ENCODE measurements at places on chromosomes 4 and X.

- DNase-seq: no peak
These were observed 32.6 kb upstream of the PHF8 start for GRCh38 chrX:54076903-54077302.

GRCh38 chr4:39713691-39714090, 15.8 kb downstream of the UBE2K start:
- DNase-seq: no peak

GRCh38 chr4:45131020-45131419, 404.7 kb upstream of the GNPDA2 start:
- no peak for DNase-seq

DNA sequence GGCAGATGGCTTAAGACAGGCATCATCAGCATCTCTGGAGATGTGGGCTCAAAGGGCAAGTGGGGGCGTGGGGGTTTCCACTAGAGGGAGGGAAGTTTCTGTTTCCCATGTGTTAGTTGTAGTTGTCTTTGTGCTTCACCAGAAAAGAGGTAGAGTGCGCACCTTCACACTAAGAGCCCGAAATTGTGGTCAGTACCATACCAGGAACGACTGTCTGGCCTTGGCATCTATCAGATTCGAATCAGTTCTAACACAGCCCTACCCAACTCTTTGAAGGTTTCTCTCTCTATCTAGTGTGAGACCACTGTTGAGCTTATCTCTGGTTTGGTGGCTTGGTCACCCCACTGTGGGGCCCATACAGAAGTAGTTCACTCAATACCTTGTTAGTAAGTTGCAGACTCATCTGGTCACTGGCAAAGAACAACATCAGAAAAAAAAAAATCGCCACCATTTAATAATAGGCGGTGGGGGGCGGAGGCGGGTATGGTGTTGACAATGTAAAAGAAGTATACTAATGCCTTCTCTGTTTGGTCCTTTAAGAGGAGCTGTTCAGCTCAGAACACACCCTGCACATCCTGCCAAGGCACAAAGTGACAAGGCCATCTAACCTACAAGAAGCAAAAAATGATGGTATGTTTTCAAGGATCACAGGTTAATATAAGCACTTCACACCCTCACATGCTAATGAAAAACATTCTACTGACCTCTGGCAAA, 71.1 kb downstream of the NYX start:
- no peak for DNase-seq

DNA sequence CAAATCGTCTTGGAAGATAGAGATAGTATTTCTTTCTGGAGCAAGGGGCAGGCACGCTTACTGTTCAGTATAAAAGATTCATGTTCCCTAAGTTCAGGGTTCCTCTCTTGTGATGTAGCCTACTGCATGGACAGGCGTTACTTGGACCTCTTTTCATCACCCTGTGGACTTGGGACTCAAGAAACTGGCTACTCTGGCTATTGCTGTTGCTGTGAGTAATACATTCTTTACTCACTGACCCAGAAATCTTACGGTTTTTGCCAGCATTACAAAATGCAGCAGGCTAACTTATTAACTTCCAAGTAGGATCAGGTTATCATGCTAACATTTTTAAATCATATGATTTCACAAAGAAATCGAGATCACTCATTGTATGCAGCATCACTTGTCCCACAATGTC, 12.8 kb upstream of the GUCY1B1 start:
- no peak for DNase-seq

DNA sequence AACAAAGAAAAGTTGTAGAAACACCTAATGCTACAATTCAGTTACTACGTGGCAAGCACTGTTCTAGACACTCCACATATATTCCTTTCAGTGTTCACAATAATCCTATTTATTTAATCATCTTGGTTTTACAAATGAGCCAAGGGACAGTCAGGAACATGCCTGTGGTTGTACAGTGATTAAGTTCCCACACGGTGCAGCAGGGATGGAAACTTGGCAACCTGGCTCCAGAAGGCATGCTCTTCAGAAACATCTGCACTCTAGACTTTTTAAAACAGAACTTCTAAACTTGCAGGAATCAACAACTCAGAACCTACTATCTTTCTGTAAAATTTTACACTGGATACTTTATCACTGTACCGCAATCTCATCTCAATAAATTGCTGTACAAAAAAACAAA, 32.1 kb downstream of the TAPT1 start:
- DNase-seq: no peak

- no peak for DNase-seq
These were observed 140.5 kb upstream of the RAPGEF2 start for GRCh38 chr4:158962393-158962792.

GRCh38 chr4:41339812-41340809, 83.4 kb downstream of the UCHL1 start:
- no peak for DNase-seq

- DNase-seq: no peak
These were observed 67.4 kb downstream of the EDNRA start for GRCh38 chr4:147548256-147548655.

DNA sequence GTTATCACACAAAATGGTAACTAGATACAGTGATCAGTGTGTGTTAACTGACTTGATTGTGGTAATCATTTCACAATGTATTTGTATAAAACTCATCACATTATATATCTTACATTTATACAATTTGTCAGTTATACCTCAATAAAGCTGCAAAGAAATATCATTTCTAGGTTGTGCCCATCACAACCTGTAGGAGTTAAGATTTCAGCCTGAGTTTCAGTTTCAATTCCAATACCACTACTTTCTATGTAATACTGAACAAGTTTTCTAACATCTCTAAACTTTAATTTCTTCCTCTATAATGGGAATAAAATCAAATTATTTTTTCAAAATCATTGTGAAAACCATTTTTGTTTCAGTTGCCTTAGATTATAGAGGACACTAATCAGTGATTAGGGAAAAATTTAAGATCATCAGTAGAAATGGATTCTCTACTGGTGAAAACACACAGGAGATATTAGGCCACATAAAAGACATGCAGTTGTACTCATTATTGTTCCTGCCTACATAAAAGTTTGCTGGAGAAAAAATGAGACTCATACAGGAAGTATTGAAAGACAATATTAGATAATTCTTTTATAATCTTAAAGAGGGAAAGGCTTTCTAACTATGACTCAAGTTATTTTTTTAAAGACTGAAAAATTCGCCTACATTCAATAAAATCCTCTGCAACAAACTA, 18.4 kb upstream of the TBC1D1 start:
- no peak for DNase-seq

GRCh38 chr4:156335721-156336120, 382.1 kb upstream of the CTSO start:
- DNase-seq: no peak

DNA sequence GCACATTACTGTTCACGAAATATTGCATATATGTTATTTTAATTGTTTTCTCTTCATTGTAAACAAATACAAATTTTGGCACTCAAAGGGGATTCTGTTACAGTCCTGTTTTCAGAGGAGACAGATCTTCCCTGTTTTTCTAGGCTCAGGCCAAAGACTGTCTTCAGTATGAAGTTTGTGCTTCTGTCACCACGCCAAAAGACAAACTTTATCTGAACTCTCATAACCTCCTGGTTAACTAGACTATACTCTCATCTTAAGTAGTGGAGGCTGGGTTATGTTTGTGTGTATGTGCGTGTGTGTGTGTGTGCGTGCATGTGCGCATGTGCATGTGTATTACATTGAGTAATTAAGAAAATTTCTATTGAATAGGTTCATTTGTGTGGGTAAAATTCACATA, 676.8 kb upstream of the HS3ST1 start:
- DNase-seq: no peak

DNA sequence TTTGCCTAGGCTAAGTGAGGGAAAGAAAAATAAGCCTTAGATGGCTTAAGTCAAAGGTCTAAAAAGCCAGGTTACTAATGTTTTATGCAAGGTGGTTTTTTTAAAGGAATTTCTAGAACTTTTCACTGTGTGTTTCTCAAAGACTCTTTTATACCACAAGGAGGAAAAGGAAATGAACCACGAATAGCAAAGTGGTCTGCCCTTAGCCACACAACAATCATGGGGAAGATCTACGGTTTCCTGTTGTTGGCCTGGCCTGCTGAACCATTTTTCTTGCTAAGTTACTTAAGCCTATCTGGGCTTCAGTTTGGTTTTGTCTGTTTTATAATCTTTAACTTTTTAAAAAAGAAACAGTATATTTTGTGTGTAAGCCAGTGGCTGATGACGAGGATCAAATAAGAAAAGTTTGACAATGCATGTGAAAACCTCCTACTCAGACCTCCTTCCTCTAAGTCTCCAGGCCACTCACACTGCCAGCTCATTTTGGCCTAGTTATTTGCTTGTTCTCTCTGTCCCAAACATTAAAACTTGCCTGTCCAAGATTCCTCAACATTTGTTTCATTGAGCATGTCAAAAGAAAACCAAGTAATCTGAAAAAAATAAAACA, 56.7 kb upstream of the COL25A1 start:
- no peak for DNase-seq

GRCh38 chrX:12307961-12308360, 169.7 kb downstream of the FRMPD4 start:
- no peak for DNase-seq

DNA sequence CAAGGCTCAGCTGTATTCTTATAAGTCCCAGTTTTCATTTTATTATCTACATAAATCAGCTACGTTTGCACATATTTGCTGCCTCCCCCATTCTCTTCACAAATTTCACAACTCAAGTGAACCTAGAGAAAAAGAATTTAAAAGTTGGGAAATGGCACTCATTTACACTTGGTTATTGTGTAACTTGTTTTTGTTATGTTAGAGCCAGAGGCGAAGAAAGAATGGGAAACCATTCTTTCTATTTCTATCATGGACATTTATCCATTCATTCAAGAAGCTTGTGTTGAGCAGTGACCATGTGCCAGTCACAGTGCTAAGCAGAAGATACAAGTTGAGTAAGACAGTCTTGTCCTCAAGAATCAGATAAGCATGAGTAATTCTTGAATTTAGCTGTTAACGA, 13.5 kb downstream of the LIAS start:
- no peak for DNase-seq

DNA sequence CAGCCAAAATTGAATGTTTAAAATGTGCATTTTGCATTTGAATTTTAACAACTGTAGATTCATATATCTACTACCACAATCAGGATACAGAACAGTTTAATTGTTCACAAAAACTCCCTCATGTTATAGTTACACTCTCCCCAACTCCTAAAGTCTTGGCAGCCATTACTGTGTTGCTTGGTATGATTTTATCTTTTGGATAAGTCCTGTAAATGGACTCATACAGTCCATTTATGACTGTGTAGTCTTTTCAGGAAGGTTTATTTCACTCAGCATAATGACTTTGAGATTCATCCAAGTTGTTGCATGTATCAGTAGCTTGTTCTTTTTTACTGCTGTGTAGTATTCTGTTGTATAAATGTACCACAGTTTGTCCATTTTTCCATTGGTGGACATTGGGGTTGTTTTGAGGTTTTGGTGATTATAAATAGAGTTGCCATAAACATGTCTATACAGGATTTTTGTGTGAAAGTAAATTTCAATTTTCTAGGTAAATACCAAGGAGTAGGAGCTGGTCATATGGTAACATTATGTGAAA, 9.9 kb downstream of the FAM193A start:
- DNase-seq: no peak

GRCh38 chr4:161186012-161186411, 977.8 kb downstream of the FSTL5 start:
- DNase-seq: no peak

DNA sequence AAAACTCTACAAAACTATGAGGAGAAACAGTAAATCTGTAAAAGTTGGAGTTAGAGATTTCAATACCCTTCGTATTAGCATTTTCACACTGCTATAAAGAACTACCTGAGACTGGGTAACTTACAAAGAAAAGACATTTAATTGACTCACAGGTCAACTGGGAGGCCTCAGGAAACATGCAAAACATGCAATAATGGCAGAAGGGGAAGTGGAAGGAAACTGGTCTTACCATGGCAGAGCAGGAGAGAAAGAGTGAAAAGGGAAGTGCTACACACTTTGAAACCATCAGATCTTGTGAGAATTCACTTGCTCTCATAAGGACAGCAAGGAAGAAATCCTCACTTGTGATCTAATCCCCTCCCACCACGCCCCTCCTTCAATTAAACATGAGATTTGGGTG, 949.9 kb downstream of the TECRL start:
- no peak for DNase-seq

DNA sequence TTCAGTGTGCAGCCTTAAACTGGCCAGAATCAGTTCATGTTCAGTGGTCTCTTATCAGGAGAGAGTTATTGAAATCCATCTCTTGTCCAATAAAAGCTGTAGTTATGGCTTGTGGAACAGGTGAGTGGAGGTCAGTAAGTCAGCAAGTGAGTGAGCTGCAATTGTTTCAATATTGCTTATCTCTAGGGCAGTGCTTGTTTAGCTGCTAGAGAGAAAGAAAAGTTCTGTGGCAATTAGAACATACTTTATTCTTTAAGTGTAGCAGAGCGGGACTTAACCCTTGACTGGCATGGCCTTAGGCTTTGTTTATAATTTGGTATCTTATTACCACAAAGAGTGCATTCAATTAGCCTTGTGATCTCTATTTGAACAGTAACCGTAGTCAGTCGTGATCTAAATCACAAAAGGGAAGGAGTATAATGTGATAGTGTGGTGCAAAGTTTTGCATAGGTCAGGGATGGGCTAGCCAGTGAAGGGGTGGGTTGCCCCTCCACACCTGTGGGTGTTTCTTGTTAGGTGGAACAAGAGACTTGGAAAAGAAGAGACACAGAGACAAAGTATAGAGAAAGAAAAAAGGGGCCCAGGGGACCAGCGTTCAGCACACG, 6.9 kb upstream of the ETDC start:
- no peak for DNase-seq

DNA sequence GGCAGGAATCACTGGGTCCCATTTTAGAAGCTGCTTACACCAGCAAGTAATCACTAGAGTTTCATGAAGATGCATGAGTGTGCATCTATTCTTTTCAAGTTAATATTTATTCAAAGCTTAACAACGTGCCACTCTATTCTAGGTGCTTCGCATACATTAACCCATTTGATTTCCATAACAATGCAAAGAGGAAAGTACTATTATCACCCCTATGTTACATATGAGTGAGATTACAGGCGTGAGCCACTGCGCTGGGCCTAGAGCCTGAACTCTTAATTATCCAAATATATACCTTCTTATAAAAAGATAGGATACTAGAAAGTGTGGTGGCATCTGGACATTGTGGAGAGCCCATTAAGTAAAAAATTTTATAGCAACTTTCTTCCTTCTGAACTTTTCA, 65.4 kb downstream of the CXCL13 start:
- no peak for DNase-seq

DNA sequence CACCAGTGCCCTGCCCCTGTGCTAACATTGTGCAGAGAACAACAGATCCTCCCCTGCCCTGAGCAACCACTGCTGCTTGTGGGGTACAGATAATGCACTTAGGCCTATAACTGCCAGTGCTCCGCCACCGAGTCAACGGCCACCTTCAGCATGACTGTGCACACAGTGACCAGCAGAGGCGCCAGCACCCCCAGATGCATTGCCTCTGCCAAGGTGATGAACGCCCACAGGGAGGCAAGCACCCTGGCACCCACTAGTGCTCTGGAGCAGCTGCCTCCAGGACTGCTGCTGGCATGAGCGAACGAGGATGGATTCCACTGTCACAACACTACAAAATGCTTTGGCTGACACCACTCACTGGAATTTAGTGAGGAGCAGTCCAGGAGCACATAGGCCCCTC, 38.2 kb downstream of the SPIN2B start:
- DNase-seq: no peak

- no peak for DNase-seq
These were observed 20.6 kb downstream of the ZBTB33 start for GRCh38 chrX:120271218-120271617.

All from esophagus squamous epithelium (tissue), 5 donors.